ENCODE measurements at places on chromosomes 12 and 14. TPM values are rescaled to one million over a fixed set of nuclear protein-coding genes. Genes with fewer than 3 reads are reported as not detected.

ASB2 gene
- 1.9 TPM for total RNA-seq

RPGRIP1 gene
- not detected for total RNA-seq

TBX3 gene
- 1.9 TPM for total RNA-seq

FKBP3 gene
- 29.0 TPM for total RNA-seq

MUCL1 gene
- not detected for total RNA-seq

MRPS35 gene
- 64.1 TPM for total RNA-seq

CCDC198 gene
- total RNA-seq: 6.7 TPM

ACVRL1 gene
- total RNA-seq: 4.4 TPM

DBX2 gene
- not detected for total RNA-seq

SUSD6 gene
- total RNA-seq: 2.1 TPM

SERPINA10 gene
- total RNA-seq: not detected

DNAI7 gene
- not detected for total RNA-seq

CEBPE gene
- total RNA-seq: not detected

CACNA2D4 gene
- not detected for total RNA-seq

KIF5A gene
- not detected for total RNA-seq

GSC gene
- not detected for total RNA-seq

GNG2 gene
- not detected for total RNA-seq

SLC17A8 gene
- not detected for total RNA-seq

CAPZA3 gene
- not detected for total RNA-seq

ARHGDIB gene
- total RNA-seq: 3.8 TPM

MANSC1 gene
- 5.1 TPM for total RNA-seq

NXPH4 gene
- 0.54 TPM for total RNA-seq

DYRK2 gene
- total RNA-seq: 54.9 TPM

RPAP3 gene
- 10.7 TPM for total RNA-seq

KLRF1 gene
- total RNA-seq: 1.2 TPM

KRT81 gene
- total RNA-seq: not detected

KRT85 gene
- total RNA-seq: not detected

ITGA7 gene
- 10.7 TPM for total RNA-seq

OR4K17 gene
- not detected for total RNA-seq

CD163L1 gene
- total RNA-seq: 4.2 TPM

NRXN3 gene
- total RNA-seq: not detected

AVPR1A gene
- total RNA-seq: not detected

PDE3A gene
- total RNA-seq: not detected

CLEC14A gene
- not detected for total RNA-seq

SMIM41 gene
- total RNA-seq: not detected

TEP1 gene
- total RNA-seq: 13.5 TPM

TAPBPL gene
- 3.1 TPM for total RNA-seq

ACSM4 gene
- not detected for total RNA-seq

SVOP gene
- total RNA-seq: not detected

KRT6B gene
- not detected for total RNA-seq

SP1 gene
- 23.3 TPM for total RNA-seq
